ENCODE measurements at places on chromosomes 3 and 15. TPM values are rescaled to one million over a fixed set of nuclear protein-coding genes. Genes with fewer than 3 reads are reported as not detected.

The GOLGA8Q gene
- polyA plus RNA-seq, result 0.22 TPM

The SH2D7 gene
- not detected for polyA plus RNA-seq

The CSPG5 gene
- polyA plus RNA-seq, result 0.12 TPM

The RRP9 gene
- polyA plus RNA-seq, result 22.9 TPM

The SEMA6D gene
- polyA plus RNA-seq, result 0.31 TPM

The FBXO40 gene
- not detected for polyA plus RNA-seq

The MRPL46 gene
- 18.2 TPM for polyA plus RNA-seq

The B3GALNT1 gene
- 2.4 TPM for polyA plus RNA-seq

The VPS13C gene
- polyA plus RNA-seq, result 3.6 TPM

The SLCO2A1 gene
- 6.2 TPM for polyA plus RNA-seq

The GUCA1C gene
- polyA plus RNA-seq, result not detected

The THRB gene
- 1.4 TPM for polyA plus RNA-seq

The ITGA11 gene
- 0.14 TPM for polyA plus RNA-seq

The ACAN gene
- polyA plus RNA-seq, result 0.04 TPM

The PLSCR5 gene
- polyA plus RNA-seq, result not detected

The GMPPB gene
- polyA plus RNA-seq, result 17.7 TPM

The FMN1 gene
- polyA plus RNA-seq, result 2.1 TPM

The TMC3 gene
- not detected for polyA plus RNA-seq

The CIDEC gene
- polyA plus RNA-seq, result 0.18 TPM

The ALDH1A2 gene
- polyA plus RNA-seq, result 0.27 TPM

The ZNF385D gene
- polyA plus RNA-seq, result 0.39 TPM
